D341Med (cell line): ENCODE measurements at places on chromosomes 6 and 20.

GRCh38 chr20:58424218-58424969 lies 35.4 kb downstream of the VAPB start:
- no peak for DNase-seq

GRCh38 chr6:11381801-11382513 lies 149.5 kb upstream of the NEDD9 start:
- DNase-seq: no peak

DNA sequence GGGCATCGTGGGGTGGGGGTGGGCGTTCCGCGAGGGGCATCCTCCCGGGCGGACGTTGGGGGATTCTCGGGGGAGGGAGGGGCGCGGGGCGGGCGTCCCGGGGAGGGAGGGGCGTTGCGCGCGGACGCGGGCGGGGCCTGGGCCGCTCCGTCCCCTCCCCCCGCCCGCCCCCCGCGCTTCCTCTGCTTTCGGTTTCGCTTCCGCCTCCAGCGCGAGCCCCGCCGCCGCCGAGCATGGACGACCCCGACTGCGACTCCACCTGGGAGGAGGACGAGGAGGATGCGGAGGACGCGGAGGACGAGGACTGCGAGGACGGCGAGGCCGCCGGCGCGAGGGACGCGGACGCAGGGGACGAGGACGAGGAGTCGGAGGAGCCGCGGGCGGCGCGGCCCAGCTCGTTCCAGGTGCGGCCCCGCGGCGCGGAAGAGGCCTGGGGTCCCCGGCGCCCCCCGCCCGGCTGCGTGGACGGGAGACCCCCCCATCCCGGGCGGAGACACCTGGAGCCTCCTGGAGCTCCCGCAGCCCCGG lies at the start of gene OGFR:
Gene OGFR, plus strand, starts transcription at position 209 of the 528 bp plus-strand sequence. Its CDS starts 25 bp downstream, at position 234.
- DNase-seq: peak; percentile 89

- no peak for DNase-seq
Observed at GRCh38 chr6:129141499-129141898, 258.6 kb downstream of the LAMA2 start.

GRCh38 chr20:10634683-10635411 lies 39.0 kb downstream of the JAG1 start:
- DNase-seq: no peak

DNA sequence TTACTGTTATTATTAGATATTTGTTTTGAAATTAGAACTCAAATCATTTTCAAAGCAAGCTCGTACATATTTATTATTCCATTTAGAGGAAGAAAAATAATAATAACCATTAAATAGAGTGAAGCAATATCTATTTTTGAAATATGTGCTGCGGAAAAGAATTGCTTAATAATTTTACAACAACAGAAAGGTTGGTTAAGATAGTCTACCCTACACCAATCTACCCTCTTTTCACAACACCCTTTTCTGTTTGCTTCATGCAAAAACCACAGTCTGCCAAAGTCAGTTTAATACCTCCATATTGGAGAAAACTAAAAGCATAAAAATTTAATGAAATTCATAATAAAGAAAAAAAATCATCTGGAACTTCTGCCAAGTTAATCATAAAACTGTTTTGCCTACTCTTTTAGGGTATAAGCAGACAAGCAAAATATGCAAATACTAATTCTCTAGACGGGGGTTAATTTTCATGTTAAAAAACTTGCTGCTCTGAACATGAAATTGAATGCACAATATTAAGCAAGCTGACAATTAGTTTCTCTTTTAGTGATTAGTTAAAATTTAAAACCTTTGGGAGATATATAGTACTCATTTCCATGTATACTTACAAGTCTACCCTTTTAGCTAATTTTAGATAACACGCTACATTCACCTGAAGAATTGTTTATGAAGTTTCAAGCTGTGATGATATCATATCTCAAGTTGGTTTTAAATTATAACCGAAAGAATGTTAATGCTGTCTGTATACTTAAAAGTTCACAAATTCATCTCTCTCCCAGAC lies 100.2 kb downstream of the AHI1 start:
- DNase-seq: no peak
